ENCODE measurements at places on chromosomes 12 and 14. TPM values are rescaled to one million over a fixed set of nuclear protein-coding genes. Genes with fewer than 3 reads are reported as not detected.
A peak's percentile ranks its signal among the peaks of the same experiment; 100 is the strongest.

- no peak for DNase-seq
Observed at GRCh38 chr12:113267621-113268020, 46.4 kb downstream of the TPCN1 start.

- DNase-seq = no peak
Observed at GRCh38 chr14:54774824-54775223, 127.8 kb downstream of the GCH1 start.

DNA sequence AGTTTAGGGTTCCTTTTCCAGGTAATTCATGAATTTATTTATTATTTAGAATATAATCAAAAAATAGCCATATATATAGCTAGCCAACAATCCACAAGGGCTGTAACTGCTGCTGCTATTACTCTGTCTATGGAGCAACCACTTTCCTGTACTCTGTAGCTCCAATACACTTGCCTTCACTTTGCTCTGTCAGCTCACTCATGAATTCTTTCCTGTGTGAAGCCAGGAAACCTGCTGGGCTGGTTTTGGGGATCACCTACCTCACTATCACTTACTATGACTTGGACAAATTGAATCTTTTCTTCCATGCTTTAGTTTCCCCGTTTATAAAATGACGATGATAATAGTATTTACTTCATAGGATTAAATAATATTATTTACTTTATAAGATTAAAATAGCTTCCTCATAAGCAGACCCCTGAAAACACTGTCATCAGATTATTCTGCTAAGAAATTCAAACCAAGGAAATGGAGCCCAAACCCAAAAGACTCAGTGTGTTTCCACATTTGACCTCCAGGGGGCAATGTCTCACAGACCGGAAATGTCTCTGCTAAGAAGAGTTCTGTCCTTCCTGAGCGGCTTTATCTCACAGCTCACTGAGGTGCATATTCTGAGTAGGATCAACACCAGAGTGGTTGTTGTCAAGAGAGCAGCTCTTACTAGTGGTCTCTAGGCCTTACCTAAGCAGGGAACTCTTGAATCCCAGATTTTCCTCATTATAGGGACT is 457.1 kb downstream of the DAD1 start:
- no peak for DNase-seq

DNA sequence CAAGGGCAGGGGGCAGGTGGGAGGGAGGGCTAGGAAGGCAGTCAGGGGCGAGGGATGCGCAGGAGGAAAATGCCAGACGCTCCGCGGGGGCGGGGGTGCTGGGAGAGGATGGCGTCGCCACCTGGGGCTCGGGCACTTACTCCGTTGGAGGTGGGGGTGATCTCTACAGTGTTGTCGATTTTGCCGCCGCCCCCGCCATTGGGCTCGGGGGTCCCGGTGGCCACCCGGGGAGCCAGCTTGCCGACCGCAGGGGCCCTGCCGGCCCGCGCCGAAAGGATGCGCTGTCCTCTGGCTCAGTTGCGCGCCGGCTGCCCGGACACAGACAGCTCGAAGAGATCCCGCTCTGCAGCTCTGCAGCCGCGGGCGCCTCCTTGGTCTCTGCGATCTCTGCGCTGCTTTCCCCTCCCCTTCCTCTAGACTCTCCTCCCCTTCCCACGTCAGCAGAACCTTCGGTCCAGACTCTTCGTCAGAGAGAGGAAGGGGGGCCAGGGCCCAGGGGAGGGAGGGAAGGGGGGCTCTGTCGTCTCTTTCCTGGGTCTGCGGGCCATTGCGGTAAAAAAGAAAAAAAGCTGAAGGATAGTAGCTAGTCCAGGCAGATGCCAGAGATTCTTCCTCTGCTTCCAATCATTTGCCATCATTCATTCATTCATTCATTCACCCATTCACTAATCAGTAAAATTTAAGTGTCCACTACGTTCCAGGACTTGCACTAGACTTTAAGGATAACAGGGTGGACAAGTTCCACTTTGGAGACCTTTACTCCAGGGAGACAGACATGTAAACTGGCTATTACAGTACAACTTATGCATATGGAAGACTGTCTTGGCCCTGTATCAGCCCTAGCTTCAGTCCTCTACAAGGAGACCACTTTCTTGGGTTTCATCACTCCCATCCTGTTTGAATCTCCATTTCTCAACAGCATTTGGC is at the start of gene SLC22A17:
SLC22A17 (minus strand) TSS at position 382 of the 927 bp plus-strand sequence.
- DNase-seq = peak; percentile 33

KRT78 gene
- not detected for polyA plus RNA-seq

PROX2 gene
- polyA plus RNA-seq = not detected

RPGRIP1 gene
- not detected for polyA plus RNA-seq

MFAP5 gene
- polyA plus RNA-seq = 172 TPM

GRCh38 chr14:102058146-102058545 is 28.7 kb downstream of the HSP90AA1 start:
- no peak for DNase-seq

KLRK1 gene
- not detected for polyA plus RNA-seq

NPFF gene
- polyA plus RNA-seq = not detected

PPM1H gene
- polyA plus RNA-seq = 3.6 TPM

GRCh38 chr12:57726151-57726883 is 12.2 kb downstream of the AGAP2 start:
- peak; percentile 19 for DNase-seq

HOXC12 gene
- polyA plus RNA-seq = 0.05 TPM

GRCh38 chr12:120702637-120703036 is 7.6 kb upstream of the UNC119B start:
- no peak for DNase-seq

ZDHHC22 gene
- not detected for polyA plus RNA-seq

DAO gene
- not detected for polyA plus RNA-seq

- DNase-seq = no peak
Observed at GRCh38 chr14:58703161-58703506, 65.4 kb downstream of the DACT1 start.

DNA sequence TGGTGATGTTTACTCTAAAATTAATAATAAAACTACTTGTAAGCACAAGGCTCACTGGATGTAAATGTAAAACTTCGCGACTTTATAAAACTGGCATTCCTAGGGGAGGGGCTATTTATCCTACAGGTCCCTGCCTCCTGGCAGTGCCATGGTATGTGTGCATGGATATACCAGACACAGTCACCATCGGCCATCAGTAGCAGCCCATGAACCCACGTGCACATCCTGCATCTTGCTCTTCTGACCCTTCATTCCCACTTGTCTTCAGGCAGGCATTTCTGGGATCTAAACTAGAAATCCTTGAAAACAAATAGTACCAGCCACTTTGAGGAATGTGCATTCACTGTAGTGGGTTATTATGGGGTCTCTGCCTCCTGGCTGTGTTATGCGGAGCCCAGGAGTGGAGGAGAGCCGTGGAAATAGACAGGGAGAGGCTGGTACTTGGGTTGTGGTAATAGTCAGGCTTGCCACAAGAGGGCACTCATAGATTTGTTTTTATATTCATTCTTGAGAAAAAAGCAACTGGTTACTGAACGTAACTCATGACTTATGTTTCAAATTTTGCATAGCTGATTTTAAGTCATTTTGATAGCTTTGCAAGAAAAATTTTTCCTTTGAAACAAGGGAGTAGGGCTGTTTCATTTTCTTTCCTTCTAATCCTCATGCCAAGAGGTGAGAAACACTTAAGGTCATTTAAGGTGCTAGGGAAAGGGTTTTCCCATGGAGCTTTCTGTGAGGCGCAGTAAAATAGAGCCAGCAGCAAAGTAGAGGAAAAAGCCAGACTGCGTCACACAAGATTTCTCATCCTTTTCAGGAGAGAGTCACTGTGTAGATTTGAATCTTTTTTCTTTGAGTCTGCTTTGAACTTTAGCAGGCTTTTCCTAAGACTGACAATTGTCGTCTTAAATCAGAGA is 17.4 kb upstream of the GALNT16 start:
- DNase-seq = peak; percentile 27

SDR9C7 gene
- polyA plus RNA-seq = not detected

CNTN1 gene
- 0.11 TPM for polyA plus RNA-seq

IL22 gene
- not detected for polyA plus RNA-seq

NUBPL gene
- 6.6 TPM for polyA plus RNA-seq

- no peak for DNase-seq
Observed at GRCh38 chr12:108302403-108303311, 36.5 kb downstream of the CMKLR1 start.

- DNase-seq = no peak
Observed at GRCh38 chr14:36086629-36087395, 89.7 kb downstream of the PTCSC3 start.

DNA sequence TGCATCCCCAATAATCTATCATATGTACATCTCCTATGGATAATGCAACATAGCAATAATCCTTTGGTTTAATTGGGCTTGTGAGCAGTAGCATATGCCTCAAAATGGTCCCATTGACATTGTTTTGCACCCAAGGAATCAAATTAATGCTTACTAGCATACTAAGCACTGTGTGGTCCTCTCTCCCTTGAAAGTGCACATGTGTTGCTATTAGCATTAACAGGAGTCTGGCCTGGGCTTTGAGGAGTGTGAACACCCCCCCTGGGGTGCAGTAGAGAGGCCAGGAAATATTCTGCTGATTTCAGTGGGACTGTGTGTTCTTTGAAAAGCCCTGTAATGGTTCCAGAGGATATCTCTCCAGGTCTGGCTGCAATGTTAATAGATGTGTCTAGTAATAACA is 1148.4 kb downstream of the VRK1 start:
- no peak for DNase-seq

HHIPL1 gene
- 1.7 TPM for polyA plus RNA-seq

DNA sequence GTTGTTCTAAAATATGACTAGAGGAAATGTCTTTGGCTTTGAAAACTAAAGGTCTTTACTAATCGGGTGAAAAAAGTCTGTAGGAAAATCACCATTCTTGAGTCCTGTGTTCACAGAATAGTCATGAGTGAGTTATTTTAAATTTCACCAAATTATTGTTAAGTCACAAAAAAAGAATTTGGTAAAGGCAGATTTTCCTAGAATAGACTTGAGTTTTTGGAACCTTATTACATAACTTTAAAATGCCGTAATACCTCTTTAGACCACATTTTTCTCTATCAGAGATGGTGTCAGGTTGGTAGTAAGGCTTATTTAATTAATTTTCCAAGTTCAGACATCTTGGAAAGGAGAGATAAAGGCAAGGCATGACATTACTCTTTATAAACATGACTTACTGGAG is 184.7 kb upstream of the GARIN2 start:
- DNase-seq = no peak

DNA sequence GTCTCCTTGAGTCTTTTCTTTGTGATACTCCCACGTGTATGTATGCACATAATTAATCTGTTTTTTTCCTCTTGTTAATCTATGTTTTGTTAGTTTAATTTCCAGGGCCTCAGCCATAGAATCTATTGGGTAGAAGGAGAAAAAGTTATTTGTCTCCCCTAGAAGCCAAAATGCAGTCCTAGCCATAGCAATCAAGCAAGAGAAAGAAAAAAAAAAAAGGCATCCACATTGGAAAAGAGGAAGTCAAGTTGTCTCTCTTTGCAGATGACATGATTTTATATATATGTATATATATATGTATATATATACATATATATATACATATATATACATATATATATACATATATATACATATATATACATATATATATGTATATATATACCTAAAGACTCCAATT is 25.4 kb upstream of the ETV6 start:
- DNase-seq = no peak

All from BJ (cell line).